ENCODE measurements at places on chromosomes 7 and 10.

DNA sequence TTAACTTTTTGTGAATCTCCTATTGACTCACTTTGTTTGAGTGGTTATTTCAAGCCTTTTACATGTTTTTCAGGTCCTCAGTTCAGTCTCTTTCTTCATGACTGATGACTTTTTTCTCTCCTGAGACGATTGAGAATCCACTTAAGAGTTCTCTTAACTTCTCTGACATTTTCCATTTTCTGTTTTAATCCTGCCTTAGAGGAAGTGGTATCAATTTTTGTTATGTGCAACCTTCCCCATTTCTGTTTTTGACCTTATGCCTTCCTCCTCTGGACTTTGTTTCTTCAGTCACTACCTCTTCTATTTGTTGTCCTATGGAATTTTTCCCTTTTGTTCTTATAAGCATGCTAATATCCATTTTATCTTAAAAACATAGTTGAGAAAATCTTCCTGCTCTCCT lies 2.4 kb downstream of the PSMC2 start:
- no peak for DNase-seq

DNA sequence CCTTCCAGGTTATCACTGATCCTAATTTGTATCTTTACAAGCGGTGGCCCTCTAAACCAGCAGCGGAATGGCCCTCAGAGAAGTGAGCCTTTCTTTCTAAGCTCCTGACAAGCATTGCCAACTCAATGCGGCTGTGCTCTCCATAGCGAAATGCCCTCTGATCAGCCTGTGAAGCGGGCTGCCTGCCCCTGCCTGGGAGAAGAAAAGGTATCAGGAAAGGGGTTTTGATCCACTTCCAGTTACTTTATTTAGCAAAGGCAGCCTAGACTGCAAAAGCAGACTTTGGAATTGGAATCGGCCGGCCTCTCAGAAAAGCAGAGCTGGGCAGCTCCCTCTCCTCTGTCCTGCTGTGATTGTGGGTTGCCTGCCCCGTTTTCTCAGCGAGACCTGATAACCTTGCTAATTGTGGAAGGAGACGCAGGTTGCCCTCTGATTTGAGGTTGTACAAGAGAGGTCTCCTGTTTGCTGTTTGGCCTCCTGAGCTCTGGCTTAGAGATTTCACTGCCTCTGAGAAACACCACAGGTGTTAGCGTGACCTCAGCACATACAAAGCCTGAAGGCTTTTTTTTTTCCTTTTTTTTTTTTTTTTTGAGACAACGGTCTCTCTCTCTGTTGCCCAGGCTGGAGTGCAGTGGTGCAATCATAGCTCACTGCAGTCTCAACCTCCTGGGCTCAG lies 53.9 kb upstream of the SH2B2 start:
- no peak for DNase-seq

DNA sequence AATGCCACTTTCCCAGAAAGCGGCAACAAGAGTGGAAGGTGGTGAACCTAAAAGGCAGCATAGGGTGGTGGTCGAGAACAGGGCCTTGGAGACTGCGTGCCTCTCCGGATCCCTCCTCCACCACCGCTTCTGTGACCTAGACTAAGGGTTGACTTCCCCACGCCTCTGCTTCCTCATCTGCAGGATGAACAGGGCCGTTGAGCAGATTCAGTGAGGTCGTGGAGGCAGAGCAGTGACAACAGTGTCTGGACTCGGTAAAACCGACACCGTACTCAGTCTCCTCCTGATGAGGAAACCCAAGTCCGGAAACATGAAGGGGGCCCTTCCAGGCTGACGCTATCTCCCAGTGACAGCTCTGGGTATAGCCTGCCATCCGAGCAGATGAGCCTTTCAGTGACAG lies 162.6 kb downstream of the CELF2 start:
- no peak for DNase-seq

DNA sequence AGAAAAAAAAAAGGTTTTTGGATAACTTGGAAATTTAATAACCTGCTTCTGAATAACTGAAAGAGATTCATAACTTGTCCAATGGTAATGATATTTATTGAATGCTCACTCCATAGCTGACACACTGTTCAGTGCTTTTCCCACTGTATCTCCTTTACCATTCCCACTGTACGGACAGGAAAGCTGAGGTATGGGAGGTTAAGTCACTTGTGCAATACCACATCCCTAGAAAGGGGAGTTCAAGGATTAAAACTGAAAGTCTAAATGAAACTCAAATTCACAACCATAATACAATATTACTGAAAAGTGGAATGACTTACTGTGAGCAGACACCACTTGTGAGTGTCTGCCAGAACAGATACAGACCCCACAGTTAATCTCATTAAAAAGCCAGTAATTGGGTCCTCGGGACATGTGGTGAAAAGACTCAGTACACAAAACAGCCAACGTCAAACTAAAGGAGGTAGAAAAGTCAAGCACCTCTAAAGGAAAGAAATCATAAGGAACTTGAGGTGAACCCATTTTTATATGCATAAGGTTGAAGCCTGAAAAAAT lies 13.8 kb upstream of the RHOBTB1 start:
- DNase-seq = no peak

GRCh38 chr7:23955600-23956149 lies 245.7 kb downstream of the STK31 start:
- no peak for DNase-seq

DNA sequence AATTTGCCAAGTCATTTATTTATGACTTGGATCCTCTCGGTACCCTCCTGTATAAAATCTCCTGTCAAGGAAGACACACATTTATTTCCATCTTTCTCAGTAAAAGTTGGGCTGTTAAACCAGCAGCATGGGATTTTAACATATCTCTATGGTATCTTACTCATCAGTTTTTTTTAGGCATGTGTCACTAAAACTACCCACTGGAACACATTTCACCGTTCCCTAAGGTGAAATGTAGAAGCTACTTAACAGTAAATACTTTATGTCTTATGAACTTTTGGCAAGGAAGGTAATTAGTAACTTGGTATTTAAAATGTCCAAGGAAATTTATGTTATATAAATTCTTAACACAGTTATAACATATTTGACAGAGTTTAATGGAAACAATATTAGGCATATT lies 152.5 kb upstream of the HDAC9 start:
- DNase-seq = no peak

All from COLO829 (cell line).